Heart left ventricle (tissue), 16 donors: ENCODE measurements at places on chromosomes 16 and 17. TPM values are rescaled to one million over a fixed set of nuclear protein-coding genes. Genes with fewer than 3 reads are reported as not detected.
A peak's percentile ranks its signal among the peaks of the same experiment; 100 is the strongest.

- H3K4me1 ChIP-seq = no peaks in the 10 kb centered on the region
- no peak overlapping the region for H3K4me3 ChIP-seq
- no peaks in the 10 kb centered on the region for H3K27me3 ChIP-seq
- H3K36me3 ChIP-seq = peaks cover 18% of the 10 kb centered on the region
Observed at GRCh38 chr16:53651357-53651756, 52.3 kb downstream of the RPGRIP1L start.

DNA sequence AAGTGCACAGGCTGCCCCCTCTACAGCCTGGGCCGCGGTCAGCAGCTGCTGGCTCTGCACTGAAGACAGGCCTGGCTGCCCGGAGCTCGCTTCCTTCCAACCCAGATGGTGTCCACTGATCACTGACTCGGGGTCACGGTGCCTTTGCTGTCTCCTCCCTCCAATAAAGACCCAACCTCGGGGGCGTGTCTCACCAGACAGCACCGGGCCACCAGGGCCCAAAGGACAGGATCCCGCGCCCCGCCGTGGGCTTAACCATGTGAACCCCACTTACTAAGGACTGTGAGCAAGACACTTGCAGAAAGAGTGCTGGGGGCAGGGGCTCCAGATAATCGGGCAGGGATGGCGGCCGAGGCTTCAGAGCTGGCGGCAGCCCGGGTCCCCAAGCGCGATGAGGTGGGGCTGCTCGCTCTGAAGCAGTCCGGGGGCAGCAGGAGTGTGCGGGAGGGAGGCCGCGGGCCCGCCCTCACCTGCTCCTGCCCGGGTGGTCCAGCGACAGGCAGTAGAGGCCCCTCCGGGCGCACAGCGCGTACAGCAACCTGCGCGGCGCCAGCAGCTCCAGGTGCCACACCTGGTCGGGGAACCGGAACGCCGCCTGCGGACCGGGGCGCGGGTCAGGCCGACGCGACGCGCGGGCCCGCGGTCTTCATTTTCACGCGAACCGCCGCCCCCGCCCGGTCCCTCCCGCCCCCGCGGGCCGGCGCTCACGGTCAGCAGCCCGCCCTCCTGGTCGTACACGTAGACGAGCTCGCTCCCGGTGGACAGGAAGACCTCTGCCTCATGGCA, 502 bp downstream of the FAAP100 start:
- peak overlapping the region; percentile 82 for H3K4me3 ChIP-seq
- DNase-seq = no peak
- peaks cover 22% of the 10 kb centered on the region for H3K4me1 ChIP-seq
- H3K27me3 ChIP-seq = no peaks in the 10 kb centered on the region
- peak overlapping the region; percentile 93 for H3K27ac ChIP-seq

DNA sequence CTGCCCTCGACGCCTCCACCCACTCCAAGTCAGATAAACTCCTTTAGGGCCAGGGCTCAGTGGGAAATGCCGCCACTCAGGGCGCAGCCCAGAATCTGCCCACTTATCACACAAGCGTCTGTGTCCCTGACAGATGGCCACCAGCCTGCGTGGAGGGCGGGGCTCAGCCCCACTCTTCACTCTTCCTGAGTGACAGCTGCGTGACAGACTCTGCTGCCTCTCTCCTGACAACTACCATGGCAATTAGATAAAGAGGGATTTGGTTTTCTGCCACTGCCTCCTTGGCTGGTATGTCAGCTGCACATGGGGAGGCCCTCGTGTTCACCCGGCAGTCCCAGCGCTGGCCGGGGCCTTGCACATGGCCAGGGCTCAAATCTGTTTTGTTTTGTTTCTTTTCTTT, 96.2 kb downstream of the RTN4RL1 start:
- no peaks in the 10 kb centered on the region for H3K4me1 ChIP-seq
- no peaks in the 10 kb centered on the region for H3K36me3 ChIP-seq
- no peak overlapping the region for H3K27ac ChIP-seq
- peak; percentile 66 for DNase-seq
- H3K4me3 ChIP-seq = no peak overlapping the region
- no peaks in the 10 kb centered on the region for H3K27me3 ChIP-seq

DNA sequence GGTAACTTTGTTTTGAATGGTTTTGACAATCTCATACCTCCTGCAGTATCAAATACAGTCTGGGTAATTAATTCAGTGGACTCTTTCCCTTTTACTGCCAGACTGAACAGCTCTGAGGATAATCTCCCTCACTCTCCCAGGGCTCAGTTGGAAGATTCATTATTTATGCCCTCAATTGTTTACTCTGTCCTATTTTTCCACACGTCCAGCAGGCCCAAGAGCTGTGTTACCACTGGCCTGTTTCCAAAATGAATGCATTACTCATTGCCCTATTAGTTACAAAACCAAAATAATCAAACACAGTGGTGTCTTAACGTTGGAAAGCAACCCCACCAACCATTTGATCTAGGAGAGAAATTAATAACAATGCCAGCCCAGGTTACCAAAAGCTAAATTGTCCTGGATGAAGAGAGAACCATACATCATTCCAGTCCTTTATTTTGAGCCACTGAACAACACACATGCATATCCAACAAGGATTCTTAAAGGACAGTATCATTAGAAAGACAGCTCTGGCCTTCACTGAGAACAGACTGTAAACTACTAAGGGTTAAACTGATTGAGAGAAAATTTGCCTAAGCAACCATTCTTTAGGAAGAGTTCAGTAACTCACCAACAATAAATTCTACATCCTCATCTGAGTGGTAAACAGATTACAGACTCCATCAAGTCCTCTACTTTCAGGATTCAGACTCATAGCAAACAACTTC, 34.5 kb downstream of the FAM222B start:
- peaks cover 4% of the 10 kb centered on the region for H3K4me1 ChIP-seq
- no peak overlapping the region for H3K4me3 ChIP-seq
- no peak for DNase-seq
- H3K27me3 ChIP-seq = no peaks in the 10 kb centered on the region
- H3K36me3 ChIP-seq = peaks cover 17% of the 10 kb centered on the region
- H3K27ac ChIP-seq = peak overlapping the region; percentile 65

- no peak overlapping the region for H3K4me3 ChIP-seq
- H3K36me3 ChIP-seq = no peaks in the 10 kb centered on the region
- H3K4me1 ChIP-seq = peaks cover 27% of the 10 kb centered on the region
- peak overlapping the region; percentile 73 for H3K27ac ChIP-seq
- no peaks in the 10 kb centered on the region for H3K27me3 ChIP-seq
Observed at GRCh38 chr16:54510685-54511221, 224.2 kb upstream of the IRX3 start.

DNA sequence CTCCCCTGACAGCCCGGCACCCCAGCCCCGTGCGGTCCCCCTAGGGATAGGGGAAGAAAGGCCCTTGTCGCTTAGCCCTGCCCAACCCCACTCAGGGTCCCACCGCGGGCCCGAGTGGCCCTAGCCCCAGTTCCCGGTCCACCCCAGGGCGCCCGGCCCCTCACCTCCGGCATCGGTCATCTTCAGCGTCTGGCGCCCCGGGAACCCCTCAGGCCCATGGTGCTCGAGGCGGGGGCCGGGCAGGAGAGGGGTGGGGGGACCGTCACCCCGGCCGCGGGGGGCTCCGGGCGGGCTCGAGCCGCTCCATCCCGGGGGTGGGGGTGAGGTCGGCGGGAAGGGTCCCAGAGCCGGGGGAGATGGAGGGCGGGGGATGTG, 620 bp downstream of the SAMD14 start:
- DNase-seq = no peak
- H3K27ac ChIP-seq = no peak overlapping the region
- H3K27me3 ChIP-seq = peaks cover 18% of the 10 kb centered on the region
- H3K36me3 ChIP-seq = peaks cover 1% of the 10 kb centered on the region

- no peak overlapping the region for H3K4me3 ChIP-seq
- peaks cover 19% of the 10 kb centered on the region for H3K4me1 ChIP-seq
- DNase-seq = no peak
- H3K27ac ChIP-seq = no peak overlapping the region
- no peaks in the 10 kb centered on the region for H3K27me3 ChIP-seq
Observed at GRCh38 chr17:57539529-57540301, 205.4 kb downstream of the CCDC182 start.

GRCh38 chr17:28897769-28898526, 415 bp upstream of the FLOT2 start:
- no peak for DNase-seq
- H3K36me3 ChIP-seq = no peaks in the 10 kb centered on the region
- peaks cover 11% of the 10 kb centered on the region for H3K4me1 ChIP-seq
- no peaks in the 10 kb centered on the region for H3K27me3 ChIP-seq

GRCh38 chr17:44934745-44935105, 12.8 kb downstream of the KIF18B start:
- no peak overlapping the region for H3K27ac ChIP-seq
- no peaks in the 10 kb centered on the region for H3K36me3 ChIP-seq
- no peak overlapping the region for H3K4me3 ChIP-seq
- no peaks in the 10 kb centered on the region for H3K4me1 ChIP-seq
- no peaks in the 10 kb centered on the region for H3K27me3 ChIP-seq

AURKB gene
- 0.81 TPM for total RNA-seq

KRT33A gene
- total RNA-seq = not detected
